ENCODE measurements at places on chromosomes 5 and 9.

DNA sequence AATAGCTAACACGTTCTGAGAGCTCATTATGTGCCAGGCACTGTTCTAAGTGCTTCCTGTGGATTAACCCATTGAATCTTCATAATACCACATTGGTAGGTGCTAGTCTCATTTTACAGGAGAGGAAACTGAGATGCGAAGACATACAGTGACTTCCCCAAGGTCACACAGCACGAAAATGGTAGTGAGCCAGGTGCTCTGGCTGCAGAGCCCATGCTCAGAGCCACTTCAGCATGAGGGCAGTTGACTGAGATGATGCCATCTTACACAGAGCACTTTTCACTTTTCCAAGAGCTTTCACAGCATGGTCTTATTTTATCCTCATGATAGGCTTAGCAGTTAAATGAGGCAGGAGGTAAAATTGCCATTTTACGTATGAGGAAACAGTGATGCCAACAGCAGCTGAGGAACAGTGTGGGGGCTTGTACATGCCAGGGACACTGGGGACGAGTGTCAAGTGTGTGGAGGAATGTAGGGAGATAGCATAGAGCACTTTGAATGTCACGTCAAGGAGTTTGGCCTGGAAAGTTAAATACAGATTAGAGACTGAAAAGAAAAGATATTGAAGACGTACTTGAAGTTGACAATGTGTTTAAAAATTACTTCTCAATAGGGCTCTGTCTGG lies 180.0 kb downstream of the KIF4B start:
- no peak for DNase-seq

DNA sequence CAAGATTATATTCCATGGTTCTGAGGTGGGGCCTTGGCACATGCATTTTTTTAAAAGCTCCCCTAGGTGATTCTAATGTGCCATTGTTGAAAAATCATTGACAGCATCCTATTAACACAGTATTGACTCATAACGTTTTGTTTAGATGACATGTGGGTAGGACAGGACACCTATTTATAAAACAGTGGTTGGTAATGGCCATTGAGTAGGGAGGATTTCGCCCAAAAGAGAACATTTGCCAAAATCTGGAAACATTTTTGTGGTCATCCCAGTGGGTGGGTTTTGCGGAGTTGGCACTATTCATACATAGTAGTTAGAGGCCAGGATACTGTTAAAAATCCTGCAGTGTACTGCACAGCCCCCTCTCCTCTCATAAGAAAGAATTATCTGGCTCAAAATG lies 6.4 kb upstream of the CHD1 start:
- no peak for DNase-seq

DNA sequence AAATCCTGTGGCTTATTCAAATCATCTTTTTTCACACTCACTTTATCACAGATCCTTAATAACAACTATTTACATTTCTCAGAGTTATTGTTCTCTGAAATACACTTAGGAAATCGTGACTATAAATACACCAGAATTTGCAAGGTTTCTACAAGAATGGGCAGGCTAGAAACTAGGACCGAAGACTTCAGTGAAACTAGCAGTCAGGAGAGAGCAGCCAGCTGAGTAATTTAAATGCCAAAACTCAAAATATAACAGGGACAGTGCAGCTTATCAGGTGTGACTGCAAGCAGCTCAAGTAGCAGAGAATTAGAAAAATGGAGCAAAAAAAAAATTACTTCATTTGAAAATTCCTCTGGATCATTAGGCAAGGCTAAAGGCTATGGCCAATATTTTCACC lies 719.3 kb upstream of the ZNF608 start:
- DNase-seq, result no peak

DNA sequence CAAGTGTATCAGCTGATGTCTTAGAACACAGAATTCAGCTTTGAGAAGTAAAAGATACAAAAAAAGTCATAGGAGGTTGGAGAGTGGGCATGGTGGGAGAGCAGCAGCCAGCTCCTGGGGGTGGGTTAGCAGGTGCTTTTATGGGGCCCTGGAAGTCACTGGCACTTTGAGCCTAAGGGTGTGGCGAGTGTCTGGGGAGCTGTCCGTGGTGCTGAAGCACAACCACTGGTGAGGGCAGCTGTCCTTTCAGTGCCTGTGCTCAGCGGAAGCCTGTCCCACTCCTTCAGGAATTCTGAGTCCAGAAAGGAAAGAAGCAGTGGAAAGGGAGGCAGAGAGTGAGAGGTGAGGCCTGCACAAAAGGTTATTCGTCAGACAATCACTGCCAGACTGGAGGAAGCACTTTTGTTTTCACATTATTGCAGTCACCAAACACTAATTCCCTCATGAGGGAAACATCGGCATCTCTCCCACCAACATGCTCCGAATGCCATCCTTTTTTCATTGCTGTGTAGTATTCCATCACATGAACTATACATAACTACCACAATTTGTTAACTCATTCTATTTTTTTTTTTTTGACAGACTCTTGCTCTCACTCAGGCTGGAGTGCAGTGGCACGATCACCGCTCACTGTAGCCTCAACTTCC lies 59.4 kb upstream of the RAPGEF1 start:
- peak; percentile 70 for DNase-seq

DNA sequence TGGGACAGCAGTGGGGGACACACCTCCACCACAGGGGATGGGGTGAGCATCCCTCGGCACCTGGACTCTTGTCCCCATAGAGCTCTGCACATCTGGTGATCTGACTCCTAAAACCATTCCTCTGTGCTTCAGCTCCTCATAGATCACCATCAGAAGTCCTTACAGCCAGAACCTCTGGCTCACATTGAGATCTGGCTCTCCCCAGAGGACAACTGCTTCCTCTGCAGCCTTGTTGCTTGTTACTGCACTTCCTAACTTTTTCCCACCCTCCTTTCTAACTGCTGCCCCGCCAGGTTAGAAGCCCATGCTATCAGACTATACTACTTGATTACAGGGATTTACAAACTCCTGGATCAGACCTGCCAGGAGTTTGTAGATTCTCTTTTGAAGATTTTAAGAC lies 64.5 kb downstream of the ARSB start:
- DNase-seq, result no peak

DNA sequence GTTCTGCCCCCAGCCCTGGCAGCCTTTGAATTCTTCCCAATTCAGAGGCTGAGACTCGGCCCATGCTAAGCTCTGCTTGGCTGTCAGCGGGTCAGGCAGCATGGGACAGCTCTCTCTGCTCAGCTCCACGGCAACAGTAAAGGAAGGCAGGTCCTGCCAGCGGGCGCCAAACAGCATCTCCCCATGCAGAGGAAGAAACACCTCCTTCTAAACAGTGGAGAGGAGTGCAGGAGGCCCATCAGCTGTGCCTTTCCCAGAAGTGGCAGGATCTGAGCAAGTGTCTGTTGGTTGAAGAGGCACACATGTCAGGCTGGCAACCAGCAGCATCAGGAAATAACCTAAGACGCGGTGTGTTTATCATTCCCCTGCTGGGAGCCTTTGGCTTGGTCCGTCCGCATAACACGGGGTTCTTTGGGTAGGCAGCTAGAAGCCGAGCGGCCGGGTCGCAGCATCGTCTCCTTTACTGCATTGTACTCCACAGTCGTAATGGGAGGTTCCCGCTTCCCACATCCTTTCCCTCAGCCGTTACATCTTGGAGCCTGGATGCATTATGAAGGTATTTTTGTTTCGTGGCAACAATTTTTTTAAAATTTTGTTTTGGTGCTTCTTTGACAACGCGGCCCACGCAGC lies 42.7 kb upstream of the NCS1 start:
- peak; percentile 56 for DNase-seq

- no peak for DNase-seq
Measured at GRCh38 chr9:24824607-24825006, 278.9 kb upstream of the IZUMO3 start.

DNA sequence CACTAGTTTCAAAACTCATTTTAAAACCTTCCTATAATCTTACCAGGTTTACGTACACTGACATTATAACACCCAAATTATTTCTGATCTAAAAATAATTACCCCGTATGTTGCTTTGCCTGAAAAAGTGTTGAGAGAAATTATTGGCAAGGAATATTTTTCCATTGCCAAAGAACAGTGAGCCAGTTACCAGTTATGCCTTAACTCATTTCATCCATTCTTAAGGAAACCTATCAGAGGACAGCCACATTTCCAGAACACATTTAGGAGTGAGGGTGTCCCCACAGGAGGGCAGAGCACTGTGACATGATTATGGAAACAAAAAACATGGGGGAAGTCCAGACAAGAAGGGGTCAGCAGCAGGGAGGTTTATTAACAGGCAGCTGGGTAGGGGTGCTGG lies 52.2 kb downstream of the GABBR2 start:
- no peak for DNase-seq

GRCh38 chr5:94802450-94802849 lies 184.0 kb downstream of the SLF1 start:
- DNase-seq, result no peak

DNA sequence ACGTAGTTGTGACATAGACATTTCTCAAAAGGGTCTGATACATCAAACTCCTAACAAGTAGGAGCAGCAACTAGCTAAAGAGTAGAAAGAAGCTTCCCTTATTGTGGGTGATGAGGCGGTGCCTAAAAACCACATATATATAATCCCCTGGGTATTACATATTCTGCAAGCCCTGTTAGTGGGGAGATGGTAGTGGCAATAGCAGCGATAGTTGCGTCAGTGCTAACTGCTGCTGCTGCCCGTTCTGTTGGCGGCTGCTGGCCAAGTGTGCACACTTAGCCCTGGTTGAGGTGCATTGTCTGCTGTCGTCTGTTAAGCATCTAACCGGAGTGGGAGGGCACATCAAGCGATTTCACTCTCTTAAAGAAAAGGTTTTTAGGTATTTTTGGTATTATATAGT lies 35.8 kb downstream of the VLDLR start:
- DNase-seq, result no peak

- DNase-seq, result peak; percentile 49
Measured at GRCh38 chr9:100601216-100601615, 23.3 kb downstream of the CAVIN4 start.

DNA sequence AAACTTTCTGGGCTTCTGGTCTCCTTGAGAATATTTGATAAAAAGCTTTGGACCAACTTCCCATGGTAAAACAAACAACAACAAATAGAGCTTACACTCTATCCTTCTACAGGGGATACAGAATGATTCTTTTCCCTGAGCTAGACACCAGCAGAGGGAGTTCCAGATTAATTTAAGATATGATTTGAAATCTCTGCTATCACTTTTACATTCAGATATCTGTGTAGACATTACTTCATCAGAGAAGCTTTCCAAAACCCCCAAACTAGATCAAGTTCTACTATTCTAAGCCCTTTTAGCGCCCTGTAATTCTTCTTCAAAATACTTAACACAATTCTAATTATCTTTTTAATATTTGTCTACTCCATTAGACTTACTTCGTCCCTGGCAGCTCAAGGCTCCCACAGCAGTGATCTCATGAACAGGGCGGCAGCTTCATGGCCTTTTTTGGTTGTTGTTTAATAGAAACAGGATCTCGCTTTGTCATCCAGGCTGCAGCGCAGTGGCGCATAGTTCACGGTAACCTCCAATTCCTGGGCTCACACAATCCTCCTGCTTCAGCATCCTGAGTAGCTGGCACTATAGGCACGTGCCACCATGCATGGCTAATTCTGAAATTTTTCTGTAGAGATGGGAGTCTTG lies 955 bp upstream of the GALNT12 start:
- no peak for DNase-seq

DNA sequence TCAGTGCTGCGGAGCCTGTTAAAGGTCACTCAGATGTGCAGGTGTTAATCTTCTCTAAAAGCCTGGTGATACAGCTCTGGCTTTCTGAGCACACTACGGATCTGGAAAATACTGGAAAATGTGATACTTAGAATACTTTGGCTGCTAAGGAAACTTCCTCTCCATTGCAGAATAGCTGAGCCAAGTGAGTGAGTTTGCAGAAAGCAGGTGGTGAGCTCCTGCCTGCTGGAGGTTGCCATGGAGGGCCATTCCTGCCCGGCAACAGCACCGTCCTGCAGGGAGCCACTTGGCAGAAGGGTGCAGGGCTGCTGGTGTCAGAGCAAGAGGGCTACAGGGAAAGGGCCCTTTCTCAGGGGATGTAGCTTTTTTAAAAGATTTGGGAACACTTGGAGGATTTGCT lies 40.7 kb downstream of the SECISBP2 start:
- DNase-seq, result no peak
